ENCODE measurements at places on chromosomes 2 and 18.

DNA sequence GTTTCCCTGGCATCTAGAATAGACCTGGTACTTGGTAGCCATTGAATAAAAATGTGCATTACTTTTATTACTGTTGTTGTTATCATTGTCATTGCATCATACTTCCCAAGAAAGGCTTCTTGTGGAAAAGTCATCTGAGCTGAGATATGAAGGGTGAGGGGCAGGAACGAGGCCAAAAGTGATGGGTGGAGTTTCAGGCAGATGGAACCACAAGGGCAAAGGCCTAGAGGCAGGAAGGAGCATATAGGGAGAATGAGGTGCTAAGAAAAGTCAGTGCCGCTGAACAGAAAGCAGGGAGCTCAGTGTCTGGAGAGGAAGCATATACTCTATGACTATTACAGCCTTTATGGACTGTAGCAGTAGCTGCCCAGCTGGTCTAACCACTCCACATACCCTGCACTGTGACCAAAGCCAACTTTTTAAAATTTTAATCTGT is 219.3 kb downstream of the SPP2 start:
- no peak for DNase-seq

- no peak for DNase-seq
Measured at GRCh38 chr2:112153179-112153490, 14.9 kb downstream of the FBLN7 start.

DNA sequence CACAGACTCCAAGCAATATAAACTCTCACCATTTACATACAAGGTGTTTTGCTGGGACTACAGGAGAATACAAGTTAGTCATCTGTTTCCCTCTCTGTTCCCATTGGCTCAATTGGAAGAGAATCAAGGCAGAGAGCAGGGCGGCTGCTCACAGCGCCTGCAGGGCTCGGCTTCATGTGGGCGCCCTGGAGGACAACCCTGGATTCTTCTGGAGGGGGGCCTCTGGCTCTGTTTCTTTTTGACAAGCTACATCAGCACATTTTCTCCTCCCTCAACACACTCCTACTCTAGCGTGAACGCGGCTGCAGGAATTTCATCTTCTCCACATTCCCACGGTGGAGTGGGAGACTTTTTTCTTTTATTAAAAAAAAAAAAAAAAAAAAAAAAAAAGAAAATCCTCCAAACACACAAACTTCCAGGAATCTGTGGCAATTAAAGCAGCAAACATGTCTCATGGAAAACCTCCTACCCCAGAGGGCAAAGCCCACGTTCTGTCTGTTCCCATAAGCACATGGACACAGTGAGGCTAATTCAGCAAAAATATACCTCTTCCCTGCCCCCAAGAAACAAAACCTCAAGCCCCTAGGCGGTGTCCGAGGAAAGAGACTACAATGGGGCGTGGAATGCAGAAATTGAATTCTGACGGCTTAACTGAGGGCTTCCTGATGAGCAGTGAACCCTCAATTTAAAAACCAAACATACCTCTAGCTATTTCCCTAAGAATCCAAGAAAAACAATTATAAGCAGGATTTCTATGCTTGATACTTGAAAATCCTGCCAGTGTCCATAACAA is 50.6 kb downstream of the PARD6G start:
- DNase-seq = no peak

DNA sequence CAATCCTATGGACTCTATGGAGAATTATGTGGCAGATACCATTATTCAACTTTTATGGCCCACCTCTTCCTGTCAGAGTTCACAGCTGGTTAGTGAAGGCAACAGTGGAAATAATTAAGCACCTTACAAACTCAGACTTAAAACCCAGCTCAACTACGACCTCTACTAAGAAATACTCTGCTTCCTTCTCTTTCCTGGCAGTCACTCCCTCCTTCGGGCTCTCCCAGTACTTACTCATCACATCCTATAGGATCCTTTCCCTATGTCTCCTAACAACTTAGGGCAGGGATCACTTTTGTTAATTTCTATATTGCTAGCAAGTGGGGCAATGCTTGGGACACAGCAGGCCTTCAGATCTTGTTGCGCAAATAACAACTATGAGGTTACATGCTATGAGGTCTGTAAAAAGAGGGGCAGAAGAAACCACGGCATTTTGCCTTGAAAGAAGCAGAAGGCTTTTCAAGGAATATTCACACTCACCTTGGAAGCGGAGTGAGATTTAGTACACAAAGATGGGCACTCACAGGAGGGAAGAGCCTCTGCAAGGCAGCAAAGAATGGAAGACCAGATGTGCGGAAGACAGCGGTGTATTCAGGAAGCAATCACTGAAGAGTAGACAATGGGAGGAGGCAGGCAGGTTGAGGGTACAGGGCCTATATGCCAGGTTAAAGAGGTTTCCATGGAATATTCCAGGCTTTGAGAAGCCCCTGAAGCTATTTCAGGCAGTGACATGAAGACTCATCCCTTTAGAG is 2.1 kb downstream of the STK39 start:
- DNase-seq = no peak

DNA sequence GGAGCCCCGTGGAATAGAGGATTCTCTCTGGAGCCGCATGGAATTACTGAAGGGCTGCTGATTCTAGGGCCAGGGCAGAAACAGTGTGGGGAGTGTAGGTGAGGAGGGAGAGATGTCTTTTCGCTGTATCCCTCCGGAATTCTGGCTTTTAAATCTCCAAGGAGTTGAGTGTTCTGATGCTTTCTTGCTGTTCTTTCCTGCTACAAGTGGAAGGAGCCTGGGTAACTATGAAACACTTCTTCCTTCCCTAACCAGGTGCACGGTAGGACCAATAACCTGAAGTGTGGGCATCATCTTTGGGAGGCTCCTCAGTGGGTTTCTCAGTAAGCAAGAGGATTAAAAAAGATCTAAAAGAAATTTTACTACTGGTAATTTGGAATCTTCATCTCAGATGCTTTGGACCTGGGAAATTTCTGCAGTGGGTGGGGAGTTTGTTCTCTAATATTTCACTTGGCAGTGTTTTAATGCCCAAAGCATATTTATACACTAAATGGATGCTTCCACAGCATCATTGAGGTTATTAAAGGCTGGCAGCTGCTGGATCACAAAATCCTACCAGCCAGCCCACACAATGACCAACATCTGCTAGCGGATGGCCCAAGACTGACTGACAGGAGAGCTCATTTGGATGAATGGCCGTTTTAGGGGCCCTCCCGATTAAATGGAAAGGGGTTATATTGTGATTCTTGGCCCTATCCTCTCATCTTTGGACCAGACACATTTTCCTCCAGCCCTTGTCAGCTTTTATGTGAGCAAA is 2.1 kb downstream of the EML6 start:
- no peak for DNase-seq

- no peak for DNase-seq
Measured at GRCh38 chr2:57434972-57435371, 611.6 kb upstream of the VRK2 start.

DNA sequence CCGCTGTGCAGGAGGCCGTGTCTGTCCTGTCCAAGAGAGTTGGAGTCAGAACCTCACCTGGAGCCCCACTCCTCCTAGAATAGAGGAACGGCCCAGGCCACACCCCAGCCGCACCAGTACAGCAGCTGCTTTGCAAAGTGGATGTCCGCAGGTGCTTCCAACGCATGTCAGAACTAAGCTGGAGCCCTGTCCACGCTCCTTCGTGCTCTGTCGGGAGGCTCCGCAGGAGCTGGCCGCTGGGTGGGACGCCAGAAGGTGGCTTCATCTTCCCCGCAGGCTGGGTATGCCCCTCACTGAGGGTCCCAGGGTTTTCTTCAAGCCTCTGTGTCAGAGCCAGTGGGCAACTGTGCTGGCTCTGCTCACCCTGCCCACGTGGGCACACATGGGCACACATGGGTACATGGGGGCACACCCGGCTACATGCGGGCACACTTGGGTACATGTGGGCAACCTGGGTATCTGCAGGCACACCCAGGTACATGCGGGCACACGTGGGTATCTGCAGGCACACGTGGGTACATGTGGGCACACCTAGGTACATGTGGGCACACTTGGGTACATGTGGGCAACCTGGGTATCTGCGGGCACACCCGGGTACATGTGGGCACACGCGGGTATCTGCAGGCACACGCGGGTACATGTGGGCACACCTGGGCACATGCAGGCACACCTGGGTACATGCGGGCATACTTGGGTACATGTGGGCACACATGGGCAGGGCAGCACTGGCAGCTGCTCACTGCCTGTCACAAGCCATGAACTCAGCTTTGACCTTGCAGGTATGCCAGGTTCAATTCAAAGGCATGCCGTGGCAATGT is 67.1 kb upstream of the CTDP1 start:
- DNase-seq = no peak

DNA sequence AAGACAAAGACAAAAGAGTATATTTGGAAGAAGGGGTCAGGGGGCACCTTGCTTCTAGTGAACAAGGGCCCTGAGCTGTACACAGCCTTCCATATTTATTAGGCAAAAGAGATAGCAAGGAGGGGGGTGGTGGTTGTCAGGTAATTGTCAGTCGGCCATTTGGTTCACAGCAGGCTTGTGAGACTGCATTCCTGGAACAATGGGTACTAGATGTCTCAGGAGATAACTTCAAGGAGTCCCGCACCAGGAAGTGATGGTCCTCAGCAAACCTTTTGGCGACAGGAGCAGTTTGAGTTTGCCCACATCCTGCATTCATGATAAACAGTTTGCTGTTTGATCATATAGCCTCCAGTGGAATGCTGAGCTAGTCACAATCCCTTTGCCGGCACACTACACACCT is 376.4 kb upstream of the RAB12 start:
- DNase-seq = no peak

DNA sequence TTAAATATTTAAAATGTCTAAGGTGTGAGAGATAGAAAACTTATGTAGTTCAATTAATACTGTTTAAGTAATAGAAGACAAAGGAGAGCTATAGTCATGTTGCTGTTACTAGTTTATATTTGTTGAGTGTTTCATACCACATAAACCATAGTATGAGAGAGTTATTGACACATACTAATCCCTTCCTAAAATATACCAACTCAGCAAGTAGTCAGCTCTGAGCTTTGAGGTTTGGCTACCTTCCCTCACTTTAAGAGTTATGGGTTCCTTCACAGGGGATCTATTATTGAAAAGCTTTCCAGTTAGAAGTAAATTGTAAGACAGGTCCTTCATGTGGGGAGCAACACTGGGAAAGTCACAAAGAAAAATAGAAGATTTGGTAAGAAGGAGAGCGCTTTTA is 701.6 kb upstream of the ZEB2 start:
- DNase-seq = no peak

GRCh38 chr2:241811952-241812729 is 3.1 kb downstream of the NEU4 start:
- DNase-seq = no peak

DNA sequence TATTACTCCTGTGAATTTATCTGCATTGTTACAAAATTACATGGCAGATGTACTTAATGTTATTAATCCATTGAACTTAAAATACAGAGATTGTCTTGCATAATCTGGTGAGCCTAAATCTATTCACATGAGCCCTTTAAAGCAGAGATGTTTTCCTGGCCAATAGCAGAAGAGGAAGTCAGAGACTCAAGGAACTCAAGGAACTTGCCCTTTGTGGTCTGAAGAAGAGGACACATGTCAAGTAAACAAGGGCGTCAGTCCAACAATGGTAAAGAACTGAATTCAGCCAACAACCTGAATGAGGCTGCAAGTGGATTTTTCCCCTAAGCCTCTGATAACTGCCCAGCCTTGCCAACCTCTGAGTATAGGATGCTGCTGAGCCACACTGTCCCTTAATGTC is 356.3 kb upstream of the PKDCC start:
- no peak for DNase-seq

DNA sequence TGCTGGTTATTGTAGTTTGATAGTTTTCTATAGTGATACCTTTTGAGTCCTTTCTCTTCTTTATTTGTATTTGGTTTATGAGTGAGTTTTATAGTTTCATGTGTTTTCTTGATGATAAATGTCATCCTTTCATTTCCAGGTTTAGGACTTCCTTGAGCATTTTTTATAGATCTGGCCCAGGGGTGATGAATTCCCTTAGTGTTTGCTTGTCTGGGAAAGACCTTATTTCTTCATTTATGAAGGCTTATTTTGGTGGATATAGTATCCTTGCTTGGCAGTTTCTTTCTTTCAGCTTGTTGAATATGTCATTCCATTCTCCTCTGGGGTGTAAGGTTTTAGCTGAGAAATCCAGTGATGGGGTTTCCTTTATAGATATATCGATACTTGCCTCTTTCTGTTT is 53.9 kb downstream of the OTX1 start:
- DNase-seq = no peak

Measured in activated naive CD4-positive, alpha-beta T cell (primary cell).